ENCODE measurements at places on chromosomes 6 and 20. TPM values are rescaled to one million over a fixed set of nuclear protein-coding genes. Genes with fewer than 3 reads are reported as not detected.

GRCh38 chr20:38991814-38992704 is 29.9 kb downstream of the DHX35 start:
- H3K36me3 ChIP-seq, result peaks cover 10% of the 10 kb centered on the region
- no peaks in the 10 kb centered on the region for H3K4me1 ChIP-seq
- H3K4me3 ChIP-seq, result no peak overlapping the region
- no peak for DNase-seq
- H3K27me3 ChIP-seq, result no peaks in the 10 kb centered on the region
- no peak overlapping the region for H3K27ac ChIP-seq

DNA sequence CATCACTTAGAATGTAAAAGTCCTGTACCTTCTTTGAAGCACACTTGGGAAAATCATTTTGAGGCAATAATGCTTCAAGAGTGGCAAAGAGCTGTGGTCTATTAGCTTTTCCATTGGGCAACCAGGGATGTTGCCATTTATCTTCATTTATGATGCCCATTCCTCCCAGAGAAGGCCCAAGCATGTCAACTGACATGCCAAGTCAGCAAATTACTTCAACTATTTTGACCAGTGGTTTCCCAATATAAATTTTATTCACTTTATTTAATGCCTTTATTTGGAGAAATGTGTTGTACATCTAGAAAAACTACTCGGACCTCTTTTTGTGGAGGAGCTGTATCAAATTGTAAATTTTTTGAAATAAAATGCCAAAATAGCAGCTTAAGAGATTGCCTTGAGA is 164.1 kb upstream of the PCSK2 start:
- no peaks in the 10 kb centered on the region for H3K4me1 ChIP-seq
- no peak overlapping the region for H3K27ac ChIP-seq
- H3K36me3 ChIP-seq, result no peaks in the 10 kb centered on the region
- no peak for DNase-seq
- H3K4me3 ChIP-seq, result no peak overlapping the region
- H3K27me3 ChIP-seq, result no peaks in the 10 kb centered on the region

DNA sequence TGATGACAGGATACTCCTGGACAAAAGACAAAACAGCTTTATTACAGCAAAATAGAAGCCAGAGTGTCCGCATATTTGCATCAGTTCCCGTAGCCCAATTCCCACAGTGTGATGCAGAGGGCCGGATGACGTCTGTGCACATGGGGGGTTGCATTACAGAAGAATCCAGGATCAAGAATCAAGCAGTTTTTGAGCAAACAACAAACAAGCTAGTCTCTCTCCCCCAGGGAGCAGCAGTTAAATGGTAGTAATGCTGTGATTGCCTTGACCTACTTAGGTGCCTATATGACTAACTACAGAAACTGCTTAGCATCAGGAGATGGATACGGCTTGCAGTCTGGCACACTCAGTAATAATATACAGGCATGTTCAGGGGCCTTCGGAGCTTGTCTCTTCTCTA is 3.2 kb upstream of the SDHAF4 start:
- no peak for DNase-seq
- no peak overlapping the region for H3K4me3 ChIP-seq
- H3K27me3 ChIP-seq, result no peaks in the 10 kb centered on the region

OR12D3 gene
- not detected for polyA plus RNA-seq

DNA sequence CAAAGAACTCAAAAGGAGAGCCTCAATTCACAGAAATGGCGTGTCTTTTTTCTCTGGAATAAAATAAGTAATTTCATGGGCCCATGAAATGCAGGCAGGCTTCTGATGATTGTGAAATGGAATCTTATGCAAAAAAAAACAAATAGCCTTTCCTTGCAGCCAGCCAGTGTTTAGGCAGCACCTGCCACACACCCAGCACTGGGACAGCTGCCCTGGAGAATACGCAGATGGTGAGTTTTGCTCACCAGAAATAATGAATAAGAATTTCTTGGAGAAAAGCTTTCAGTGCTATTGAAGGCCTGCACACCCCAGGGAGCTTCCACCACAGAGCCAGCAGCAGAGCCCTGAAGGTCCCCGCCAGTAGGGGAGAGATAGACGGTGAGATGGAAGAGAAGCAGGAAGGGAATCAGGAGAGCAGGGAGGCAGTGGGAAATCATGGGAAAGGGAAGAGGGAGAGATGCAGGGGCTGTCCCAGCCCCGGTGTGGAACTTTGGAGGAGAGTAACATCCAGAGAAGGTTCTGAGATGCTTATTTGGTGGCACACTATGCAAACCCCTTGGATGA is 54.9 kb downstream of the PXDC1 start:
- no peak for DNase-seq
- no peak overlapping the region for H3K4me3 ChIP-seq
- H3K27me3 ChIP-seq, result no peaks in the 10 kb centered on the region
- H3K27ac ChIP-seq, result no peak overlapping the region
- no peaks in the 10 kb centered on the region for H3K36me3 ChIP-seq

PRIM2 gene
- polyA plus RNA-seq, result 4.4 TPM

GRCh38 chr6:223763-224162 is 68.5 kb upstream of the DUSP22 start:
- H3K27me3 ChIP-seq, result no peaks in the 10 kb centered on the region
- no peaks in the 10 kb centered on the region for H3K36me3 ChIP-seq
- no peak for DNase-seq
- peaks cover 2% of the 10 kb centered on the region for H3K4me1 ChIP-seq
- no peak overlapping the region for H3K27ac ChIP-seq
- no peak overlapping the region for H3K4me3 ChIP-seq

TTLL9 gene
- polyA plus RNA-seq, result 0.03 TPM

GRCh38 chr6:142796024-142796423 is 149.0 kb downstream of the HIVEP2 start:
- DNase-seq, result no peak
- no peak overlapping the region for H3K27ac ChIP-seq
- H3K4me3 ChIP-seq, result no peak overlapping the region
- no peaks in the 10 kb centered on the region for H3K27me3 ChIP-seq
- no peaks in the 10 kb centered on the region for H3K36me3 ChIP-seq

GRCh38 chr20:55649254-55649653 is 356.1 kb downstream of the CBLN4 start:
- no peak overlapping the region for H3K4me3 ChIP-seq
- H3K27ac ChIP-seq, result no peak overlapping the region
- H3K4me1 ChIP-seq, result no peaks in the 10 kb centered on the region
- H3K27me3 ChIP-seq, result no peaks in the 10 kb centered on the region

DNA sequence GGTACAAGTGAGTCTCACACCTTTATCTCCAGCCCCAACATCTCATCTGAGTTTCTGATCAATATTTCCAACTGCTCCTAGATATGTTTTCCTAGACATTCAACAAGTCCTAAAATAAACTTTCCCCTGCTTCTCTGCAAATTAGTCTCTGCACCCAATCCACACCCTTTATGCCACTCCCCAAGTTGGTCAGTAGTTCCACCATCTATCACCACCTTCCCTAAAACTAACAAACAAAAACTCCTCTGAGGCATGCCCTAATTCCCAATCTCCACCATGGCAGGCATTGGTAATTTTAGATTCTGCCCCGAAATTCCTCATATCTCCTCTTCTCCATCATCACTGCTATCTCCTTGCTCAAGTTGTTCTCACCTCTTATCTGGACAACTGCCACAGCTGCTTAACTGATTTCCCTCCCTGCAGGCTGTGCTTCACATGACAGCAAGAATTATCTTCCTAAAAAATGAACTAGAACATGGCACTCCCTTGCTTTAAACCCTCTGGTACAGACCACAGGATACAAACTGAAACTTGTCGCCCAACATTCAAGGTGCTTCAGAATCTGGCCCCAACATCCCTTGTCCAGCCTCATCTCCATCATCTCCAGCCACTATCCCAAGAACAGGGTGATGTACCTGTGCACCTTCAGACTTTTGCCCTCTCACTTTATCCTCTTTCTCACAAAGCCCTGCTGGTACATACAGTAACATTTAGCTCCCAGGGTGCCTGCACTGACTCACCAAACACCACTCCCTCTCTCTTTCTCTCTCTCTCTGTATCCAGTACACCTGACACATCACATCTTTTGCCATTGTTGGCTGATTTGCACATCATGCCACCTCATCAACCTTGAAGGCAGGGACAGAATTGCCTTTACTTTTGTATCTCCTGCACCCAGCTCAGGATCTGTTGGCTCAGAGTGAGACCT is 55.5 kb downstream of the ZHX3 start:
- H3K27me3 ChIP-seq, result no peaks in the 10 kb centered on the region
- H3K4me3 ChIP-seq, result no peak overlapping the region
- H3K36me3 ChIP-seq, result no peaks in the 10 kb centered on the region
- H3K27ac ChIP-seq, result no peak overlapping the region

- DNase-seq, result no peak
- no peaks in the 10 kb centered on the region for H3K36me3 ChIP-seq
- no peaks in the 10 kb centered on the region for H3K4me1 ChIP-seq
- H3K27me3 ChIP-seq, result peaks cover 65% of the 10 kb centered on the region
Measured at GRCh38 chr6:32794510-32794909, 22.3 kb downstream of the HLA-DOB start.

CAGE1 gene
- not detected for polyA plus RNA-seq

DNA sequence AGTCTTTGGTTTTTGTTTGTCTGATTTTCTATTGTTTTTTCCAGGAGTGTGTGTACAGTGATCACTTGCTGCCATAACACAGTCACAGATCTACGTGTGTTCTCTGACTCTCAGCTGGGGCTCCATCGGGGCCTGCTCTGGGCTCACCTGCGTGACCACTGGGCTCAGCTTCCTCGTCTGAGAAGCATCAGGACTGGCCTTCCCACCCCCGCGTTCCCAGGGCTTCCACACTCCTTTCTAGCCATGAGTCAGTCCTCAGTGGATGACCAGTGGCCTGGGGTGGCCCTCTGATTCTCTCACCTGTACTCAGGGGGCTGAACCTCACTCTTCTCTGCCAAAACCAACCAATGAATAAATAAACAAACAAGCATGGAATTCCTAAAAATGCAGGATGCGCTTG is 14.5 kb downstream of the THBS2 start:
- H3K4me3 ChIP-seq, result no peak overlapping the region
- no peaks in the 10 kb centered on the region for H3K27me3 ChIP-seq
- no peaks in the 10 kb centered on the region for H3K4me1 ChIP-seq
- DNase-seq, result no peak
- H3K27ac ChIP-seq, result no peak overlapping the region

DNA sequence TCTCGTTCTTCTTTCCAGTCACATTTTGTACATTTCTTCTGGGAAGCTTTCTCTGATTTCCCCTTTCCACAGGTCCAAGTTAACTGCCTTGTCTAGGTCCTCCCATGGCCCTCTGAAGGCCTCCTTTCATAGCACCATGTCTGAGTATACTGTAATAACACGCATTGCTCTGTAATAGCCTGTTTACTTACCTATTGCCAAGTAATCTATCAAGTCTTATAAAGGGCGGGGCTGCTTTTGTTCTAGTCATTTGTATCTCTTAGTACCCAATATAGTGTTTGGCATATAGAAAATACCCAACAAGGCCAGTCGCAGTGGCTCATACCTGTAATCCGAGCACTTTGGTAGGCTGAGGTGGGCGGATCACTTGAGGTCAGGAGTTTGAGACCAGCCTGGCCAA is 17.9 kb downstream of the PTPN1 start:
- no peak for DNase-seq
- peaks cover 46% of the 10 kb centered on the region for H3K4me1 ChIP-seq
- no peak overlapping the region for H3K4me3 ChIP-seq
- H3K36me3 ChIP-seq, result no peaks in the 10 kb centered on the region
- no peak overlapping the region for H3K27ac ChIP-seq

DNA sequence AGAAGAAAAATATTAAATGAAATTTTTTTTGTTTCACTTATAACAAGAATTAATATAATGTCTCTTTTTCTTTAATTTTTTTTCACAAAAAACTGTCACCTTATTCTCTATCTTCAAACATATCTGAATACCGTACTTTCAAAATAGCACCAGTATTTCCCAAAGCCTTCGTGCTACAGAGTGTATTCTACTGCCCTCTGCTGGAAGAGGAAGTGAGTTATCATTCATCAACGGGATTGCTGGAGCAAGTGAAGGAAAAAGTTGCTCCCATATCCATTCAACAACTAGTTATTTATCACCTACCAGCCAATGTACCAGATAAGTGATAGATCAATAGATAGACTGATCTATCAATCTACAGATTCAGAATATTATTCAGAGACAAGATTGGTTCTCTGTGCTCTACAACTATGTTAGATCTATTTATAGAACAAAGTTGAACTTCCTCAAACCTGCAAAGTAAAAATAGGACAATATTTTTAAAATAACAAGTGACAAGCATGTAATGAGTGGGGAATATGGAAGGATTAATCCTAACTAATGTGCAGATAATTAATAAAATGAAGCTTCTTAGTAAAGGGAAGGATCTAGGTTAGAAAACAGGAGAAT is 26.7 kb upstream of the TFAP2B start:
- H3K36me3 ChIP-seq, result no peaks in the 10 kb centered on the region
- H3K27me3 ChIP-seq, result no peaks in the 10 kb centered on the region
- H3K27ac ChIP-seq, result no peak overlapping the region
- no peaks in the 10 kb centered on the region for H3K4me1 ChIP-seq
- peak; percentile 50 for DNase-seq
- no peak overlapping the region for H3K4me3 ChIP-seq

DNA sequence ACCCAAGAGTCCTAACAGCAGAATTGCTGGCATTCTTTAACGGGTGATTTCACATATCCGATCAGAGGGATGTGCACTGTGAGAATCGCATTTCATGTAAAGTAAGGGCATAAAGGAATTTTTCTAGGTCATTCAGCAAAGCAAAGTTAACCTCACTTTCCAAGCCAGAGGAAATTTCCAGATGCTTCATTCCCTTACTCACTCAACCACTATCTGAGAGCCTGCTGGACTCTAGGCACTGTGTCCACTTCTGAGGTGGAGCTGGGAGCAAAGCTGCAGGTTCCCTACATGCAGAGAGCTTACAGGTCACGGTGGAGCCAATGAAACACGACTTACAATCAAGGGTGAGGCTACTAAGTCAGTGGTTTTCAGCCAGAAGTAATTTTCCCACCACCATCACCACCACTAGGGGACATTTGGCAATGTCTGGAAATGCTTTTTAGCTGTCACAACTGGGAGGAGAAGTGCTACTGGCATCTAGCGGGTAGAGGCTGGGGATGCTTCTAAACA is 34.5 kb upstream of the TSHZ2 start:
- H3K4me3 ChIP-seq, result no peak overlapping the region
- DNase-seq, result no peak
- H3K27me3 ChIP-seq, result no peaks in the 10 kb centered on the region
- H3K27ac ChIP-seq, result no peak overlapping the region

- H3K4me1 ChIP-seq, result peaks cover 20% of the 10 kb centered on the region
- no peaks in the 10 kb centered on the region for H3K27me3 ChIP-seq
- no peak overlapping the region for H3K27ac ChIP-seq
- no peak for DNase-seq
Measured at GRCh38 chr6:158396136-158396535, 83.9 kb downstream of the TULP4 start.

- peaks cover 51% of the 10 kb centered on the region for H3K4me1 ChIP-seq
- H3K27me3 ChIP-seq, result no peaks in the 10 kb centered on the region
- no peaks in the 10 kb centered on the region for H3K36me3 ChIP-seq
Measured at GRCh38 chr20:48819821-48820648, 7.8 kb downstream of the PREX1 start.

Data from endothelial cell of umbilical vein (primary cell).